ENCODE measurements at places on chromosomes 7 and 10.

DNA sequence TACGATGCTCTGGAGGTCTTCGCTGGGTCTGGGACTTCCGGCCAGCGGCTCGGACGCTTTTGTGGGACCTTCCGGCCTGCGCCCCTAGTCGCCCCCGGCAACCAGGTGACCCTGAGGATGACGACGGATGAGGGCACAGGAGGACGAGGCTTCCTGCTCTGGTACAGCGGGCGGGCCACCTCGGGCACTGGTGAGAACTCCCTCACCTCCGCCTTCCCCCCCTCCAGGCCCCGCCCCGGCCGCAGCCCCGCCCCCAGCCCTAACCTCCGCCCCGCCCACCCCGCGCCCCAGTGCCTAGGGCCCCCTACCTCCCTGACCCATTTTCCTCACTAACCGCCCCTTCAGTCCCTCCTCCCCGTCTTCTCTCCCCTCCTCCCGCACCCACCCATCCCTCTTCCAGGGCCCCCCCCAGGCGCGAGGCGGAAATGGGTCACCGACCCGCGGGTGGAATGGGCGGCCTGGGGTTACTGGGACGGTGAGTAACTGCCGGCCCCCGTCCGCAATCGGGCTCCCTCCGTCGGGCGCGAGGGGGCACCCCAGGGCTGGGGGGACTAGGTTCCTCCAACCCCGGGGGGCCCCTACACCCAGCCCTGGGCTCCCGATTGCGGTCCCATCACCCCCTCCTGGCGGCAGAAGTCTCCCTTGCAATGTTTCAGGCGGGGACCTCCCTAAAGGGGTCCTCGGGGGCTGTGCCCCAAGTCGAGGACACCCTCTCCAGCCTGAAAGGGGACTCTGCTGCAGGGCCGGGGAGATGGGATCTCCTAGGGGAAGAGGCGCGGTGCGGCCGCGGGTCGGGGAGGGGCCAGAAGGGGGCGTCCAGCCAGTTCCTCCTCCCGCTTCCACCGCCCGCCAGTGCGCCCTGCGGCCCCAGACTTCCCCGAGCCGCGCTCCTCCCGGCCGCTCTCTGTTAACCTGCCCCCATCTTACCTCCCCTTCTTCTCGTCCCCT is 2.1 kb downstream of the PCOLCE start:
- peak; percentile 69 for DNase-seq

DNA sequence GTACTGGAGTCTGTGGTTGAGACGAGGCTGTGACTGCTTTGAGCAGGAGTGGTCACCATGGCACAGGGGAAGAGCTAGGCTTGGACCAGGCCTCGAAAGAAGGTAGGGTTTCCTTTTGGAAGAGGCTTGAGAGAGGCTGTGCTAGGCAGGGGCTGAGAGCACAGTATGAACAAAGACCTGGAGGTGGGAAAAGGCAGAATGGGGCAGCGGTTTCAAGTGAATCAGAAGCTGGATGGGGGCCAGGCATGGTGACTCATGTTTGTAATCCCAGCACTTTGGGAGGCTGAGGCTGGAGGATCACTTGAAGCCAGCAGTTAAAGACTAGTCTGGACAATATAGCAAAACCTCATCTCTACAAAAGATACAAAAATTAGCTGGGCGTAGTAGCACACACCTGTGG is 65.9 kb downstream of the CLIP2 start:
- no peak for DNase-seq

DNA sequence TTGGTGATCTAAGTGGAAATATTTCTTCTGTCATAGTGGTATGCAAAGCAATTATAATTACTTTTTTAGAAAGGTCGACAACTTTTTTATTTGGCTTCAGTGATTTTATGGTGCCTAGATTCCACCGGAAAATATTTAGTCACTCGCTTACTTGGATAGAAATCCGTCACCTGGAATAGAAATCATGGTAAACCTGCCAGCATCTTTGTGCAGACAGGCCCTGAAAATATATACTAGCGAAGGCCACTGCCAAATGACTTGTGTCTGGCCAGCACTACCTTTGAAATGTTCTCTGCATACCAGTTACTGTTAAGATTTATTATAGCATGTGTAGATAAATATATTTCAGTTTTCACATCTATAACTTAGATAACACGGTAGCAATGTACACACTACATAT is 226.4 kb downstream of the AGMO start:
- no peak for DNase-seq

DNA sequence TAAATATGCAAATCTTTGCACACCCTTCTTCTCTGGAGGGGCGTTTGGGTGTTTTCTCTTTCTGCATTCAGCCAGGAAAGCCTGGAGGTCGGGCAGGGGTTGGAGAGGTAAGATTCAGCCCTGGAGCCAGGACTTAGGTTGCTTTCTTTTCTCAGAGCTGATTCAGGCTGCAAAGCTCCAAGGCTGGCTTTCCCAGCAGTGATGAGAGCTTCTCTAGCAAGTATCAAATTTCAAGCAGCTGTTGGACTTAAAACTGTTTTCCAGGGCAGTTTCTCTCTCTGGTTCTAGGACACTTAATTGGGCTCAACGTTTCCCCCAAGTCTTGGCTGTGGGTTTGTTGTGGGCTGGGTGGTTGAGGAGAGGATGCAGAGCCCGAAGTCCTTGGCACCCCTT is 608 bp downstream of the AKR1B10 start:
- DNase-seq = no peak

- no peak for DNase-seq
Measured at GRCh38 chr10:35136263-35136815, 9.7 kb downstream of the CREM start.

- DNase-seq = no peak
Measured at GRCh38 chr7:54904130-54904529, 114.7 kb upstream of the EGFR start.

- DNase-seq = no peak
Measured at GRCh38 chr7:140640727-140641523, at the start of gene DENND2A. Gene DENND2A (minus strand): TSS chr7:140640813. CDS start chr7:140602397, 38,416 bp downstream.

GRCh38 chr7:137501562-137501961 is 158.0 kb upstream of the PTN start:
- no peak for DNase-seq

- peak; percentile 11 for DNase-seq
Measured at GRCh38 chr7:24587853-24588252, 14.6 kb downstream of the PALS2 start.

DNA sequence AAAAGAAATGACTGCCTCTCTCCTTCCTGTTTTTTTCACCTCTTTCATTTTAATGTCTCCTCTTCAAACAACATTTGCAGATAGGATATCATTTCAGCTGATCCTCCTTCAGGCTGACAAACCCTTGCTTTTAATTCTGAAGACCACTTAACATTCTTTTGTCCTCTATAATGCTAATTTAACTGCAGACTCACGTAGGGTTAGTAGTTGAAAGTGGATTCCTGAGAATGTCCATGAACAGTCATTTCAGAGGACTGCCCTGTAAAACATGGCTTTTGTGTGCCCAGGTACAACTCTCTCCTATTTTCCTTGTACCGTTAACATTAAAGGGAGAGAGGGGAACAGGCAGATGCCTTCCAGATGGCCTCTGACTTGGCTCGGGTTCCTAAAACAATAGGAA is 524.4 kb downstream of the SDK1 start:
- DNase-seq = no peak

GRCh38 chr10:80260295-80261243 is 28.9 kb downstream of the MAT1A start:
- no peak for DNase-seq

- no peak for DNase-seq
Measured at GRCh38 chr7:26318921-26319320, 27.3 kb downstream of the SNX10 start.

- DNase-seq = no peak
Measured at GRCh38 chr10:85764108-85764507, 602.5 kb downstream of the GRID1 start.

DNA sequence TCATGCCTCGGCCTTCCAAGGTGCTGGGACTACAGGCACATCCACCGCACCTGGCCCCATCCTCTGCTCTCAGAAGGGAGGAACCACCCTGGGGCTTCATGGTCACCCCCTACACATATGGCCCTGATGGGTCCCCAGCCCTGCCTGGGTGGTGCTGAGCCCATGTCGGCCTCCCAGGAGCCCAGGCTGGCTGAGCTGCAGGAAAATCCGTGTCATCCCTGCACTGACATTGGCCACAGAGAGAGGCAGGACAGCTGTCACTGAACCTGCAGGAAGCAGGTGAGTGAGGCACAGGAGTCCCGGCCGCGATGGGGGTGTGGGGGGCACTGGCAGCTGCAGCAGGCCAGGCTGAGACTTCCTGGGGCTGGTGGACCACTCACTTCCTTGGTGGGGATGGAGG is 8.0 kb downstream of the GRIFIN start:
- no peak for DNase-seq

DNA sequence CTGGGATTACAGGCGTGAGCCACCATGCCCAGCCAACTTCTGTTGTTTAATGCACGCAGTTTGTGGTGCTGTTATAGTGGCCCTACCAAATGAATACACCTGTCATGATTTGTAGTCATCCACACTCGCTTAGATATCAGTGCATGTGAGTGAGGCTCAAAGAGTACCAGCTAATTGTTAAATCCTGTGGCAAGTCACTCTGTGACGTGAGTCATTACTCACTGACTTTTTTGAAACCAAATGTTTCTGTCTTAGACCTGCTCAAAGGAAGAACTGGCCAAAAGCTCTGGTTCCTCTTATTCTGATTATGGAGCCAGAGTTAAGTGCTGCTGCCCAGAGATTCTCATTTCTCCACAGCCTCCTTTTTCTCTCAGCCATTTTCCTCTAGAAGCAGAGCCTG is 109.4 kb downstream of the PRKAG2 start:
- DNase-seq = no peak

DNA sequence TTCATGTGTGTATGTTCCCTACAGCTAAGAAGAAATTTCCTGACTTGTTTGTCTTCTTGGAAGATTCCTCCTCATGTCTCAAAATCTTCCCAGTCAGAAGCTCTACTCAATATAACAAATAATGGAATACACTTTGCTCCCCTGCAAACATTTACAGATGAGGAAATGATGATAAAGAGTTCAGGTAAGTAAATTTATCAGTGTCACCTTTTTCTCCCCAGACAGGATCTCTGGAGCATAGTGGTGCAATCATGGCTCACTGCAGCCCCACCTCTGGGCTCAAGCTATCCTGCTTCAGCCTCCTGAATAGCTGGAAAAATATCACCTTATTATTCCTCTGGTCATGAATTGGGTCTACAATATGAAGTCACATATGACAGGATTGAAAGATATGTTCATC is 25.5 kb downstream of the ACADSB start:
- DNase-seq = no peak

DNA sequence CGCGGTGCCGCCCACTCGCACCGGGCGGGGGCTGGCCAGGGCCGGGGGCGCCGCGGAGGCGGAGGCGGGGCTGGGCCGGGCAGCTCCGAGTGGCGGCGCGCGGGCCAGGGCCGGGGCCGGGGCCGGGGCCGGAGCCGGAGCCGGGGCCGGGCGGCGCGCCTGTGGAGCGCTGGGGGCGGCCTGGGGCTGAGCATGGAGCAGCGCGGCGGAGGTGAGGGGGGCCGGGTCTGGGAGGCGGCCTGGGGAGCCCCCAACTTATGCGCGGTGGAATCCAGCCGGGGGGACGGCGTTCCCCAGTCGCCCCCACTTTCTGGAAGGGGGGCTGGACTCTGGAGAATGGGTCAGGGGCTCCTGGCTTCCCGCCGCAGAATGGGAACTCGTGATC is at the start of gene LZTS2:
Gene LZTS2, plus strand, starts transcription at position 67 of the 385 bp plus-strand sequence. CDS start 2,731 bp downstream, outside the sequence.
- DNase-seq = no peak

DNA sequence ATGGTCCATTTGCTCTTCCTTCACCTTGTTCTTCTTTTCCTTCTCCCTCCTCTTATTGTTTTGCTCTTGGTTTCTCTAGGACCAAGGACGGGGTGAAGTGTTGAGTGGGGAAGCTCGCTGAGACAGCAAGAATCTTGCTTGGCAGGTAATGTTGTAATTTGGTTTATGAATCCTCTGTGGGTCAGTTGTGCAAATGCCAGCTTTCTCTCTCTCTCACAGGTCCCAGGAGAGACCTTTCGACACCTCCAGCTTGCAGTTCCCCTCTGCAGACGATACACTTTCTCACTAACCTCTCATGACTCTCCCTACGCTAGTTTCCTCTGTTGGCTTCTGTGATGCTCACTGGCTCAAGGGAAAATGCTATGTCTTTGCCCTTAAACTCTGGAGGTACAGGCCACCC is 77.0 kb downstream of the FRMD4A start:
- no peak for DNase-seq

- DNase-seq = no peak
Measured at GRCh38 chr10:83522881-83523386, 616.4 kb upstream of the GHITM start.

- no peak for DNase-seq
Measured at GRCh38 chr7:139567647-139568345, 44.3 kb downstream of the CLEC2L start.

DNA sequence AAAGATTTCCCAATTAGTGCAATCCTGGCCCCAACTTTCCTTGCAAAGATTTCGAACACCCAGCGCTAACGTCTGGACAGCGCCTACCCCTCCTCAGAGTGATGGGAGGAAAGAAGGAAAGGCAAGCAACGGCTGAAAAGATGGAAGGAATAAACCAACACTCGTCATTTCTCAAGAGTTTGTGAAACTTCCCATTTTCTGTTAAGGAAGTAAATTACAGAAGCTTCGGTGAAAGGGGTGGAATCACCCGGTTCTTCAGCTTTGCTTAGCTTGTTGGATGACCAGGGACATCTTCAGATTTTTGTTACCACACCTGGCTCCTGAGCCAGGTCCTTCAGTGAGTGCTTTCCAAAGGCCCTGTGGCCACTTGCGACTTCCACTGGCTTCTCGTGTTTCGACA is 313.1 kb downstream of the SKIDA1 start:
- DNase-seq = no peak

GRCh38 chr10:56258378-56258777 is 102.7 kb downstream of the ZWINT start:
- no peak for DNase-seq

GRCh38 chr7:155464948-155465739 is 7.2 kb downstream of the EN2 start:
- no peak for DNase-seq

GRCh38 chr10:31675726-31676125 is 252.9 kb downstream of the ARHGAP12 start:
- DNase-seq = no peak

DNA sequence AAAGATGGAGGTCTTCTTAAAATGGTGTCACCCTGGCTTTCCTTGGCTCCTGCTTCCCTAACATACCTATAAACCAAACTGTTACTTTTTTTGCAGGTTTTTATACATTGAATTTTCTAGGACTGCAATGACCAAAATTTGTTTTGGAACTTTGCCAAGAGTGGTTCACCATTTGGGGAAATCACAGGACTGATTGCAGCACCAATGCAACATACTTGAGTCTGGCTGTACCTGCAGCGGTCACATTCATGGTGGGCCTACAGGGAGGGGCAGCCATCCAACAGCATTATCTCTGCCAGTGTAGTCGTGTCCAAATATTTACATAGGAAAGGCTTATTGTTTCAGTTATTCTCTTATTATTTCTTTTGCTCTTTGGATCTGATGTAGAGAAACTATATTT is 69.0 kb downstream of the HACD1 start:
- no peak for DNase-seq

DNA sequence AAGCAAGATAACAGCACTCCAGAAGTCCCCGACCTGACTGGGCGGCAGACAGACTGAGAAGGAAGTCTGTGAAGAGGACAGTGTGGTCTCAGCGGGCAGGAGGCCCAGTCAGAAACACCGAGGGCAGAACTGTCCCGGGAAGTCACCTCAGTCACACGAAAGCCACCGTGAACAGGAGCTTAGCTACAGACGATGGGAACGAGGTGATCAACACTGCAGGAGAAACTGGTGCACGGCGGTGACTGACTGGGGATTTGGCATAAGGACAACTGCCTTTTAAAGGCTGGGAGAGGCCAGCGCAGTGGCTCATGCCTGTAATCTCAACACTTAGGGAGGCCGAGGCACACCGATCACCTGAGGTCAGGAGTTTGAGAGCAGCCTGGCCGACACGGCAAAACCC is 217.8 kb downstream of the PTPRN2 start:
- DNase-seq = no peak

GRCh38 chr10:63653747-63654146 is 132.5 kb downstream of the REEP3 start:
- no peak for DNase-seq

All from stimulated activated CD4-positive, alpha-beta T cell treated with anti-CD3 and anti-CD28 coated beads, Interleukin-4, amount 100 ng/mL, for 4 hours (primary cell).